Right forelimb (tissue), 1 donor: ENCODE measurements at places on chromosomes 4 and X.

- DNase-seq: no peak
Measured at GRCh38 chr4:141275834-141276233, 55.1 kb downstream of the ZNF330 start.

DNA sequence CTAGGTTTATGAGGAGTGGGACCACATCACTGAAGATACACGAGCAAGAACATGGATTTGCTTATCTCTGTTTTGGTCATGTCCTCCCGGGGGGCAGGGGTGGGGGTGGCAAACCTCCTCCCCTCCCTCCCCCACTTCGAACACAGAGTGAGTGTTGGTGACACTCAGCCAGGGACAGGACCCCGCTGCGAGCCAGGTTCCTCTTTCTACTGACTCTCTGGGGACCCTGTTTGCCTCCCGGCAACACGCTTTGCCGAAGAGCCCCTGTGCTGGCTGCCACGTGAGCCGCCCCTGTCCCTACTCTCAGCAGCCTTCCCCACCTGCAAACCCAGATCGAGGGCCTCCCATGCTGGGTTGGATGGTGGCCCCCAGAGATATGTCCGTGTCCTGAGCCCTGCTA, 34.7 kb downstream of the P2RY8 start:
- no peak for DNase-seq

- DNase-seq: no peak
Measured at GRCh38 chrX:137052643-137053235, 18.9 kb upstream of the GPR101 start.

DNA sequence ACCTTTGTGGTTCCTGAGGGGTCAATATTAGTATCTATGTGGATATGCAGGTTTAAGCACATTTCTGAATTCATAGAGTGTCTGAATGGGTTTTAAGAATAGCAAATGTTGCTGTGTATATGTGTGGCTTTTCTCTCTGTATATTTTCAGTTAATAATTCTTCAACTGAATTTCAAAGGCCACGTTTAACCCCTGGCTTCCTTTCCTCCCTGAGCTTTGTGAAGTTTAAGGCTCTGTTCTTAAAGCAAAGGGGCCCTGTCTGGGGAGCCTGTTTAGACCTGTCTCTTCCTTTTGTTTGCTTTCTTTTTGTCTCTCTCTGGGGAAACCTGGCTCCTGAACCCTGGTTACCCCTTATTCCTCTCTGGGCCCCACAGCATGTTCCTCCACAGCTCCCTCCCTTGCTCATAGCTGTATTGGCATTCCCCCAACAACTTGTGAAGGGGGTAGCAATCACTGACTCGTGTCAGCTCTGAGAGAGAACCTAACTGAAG, 139.1 kb downstream of the COL4A6 start:
- DNase-seq: no peak

GRCh38 chr4:52103319-52103718, 52.2 kb downstream of the SPATA18 start:
- no peak for DNase-seq

GRCh38 chrX:150159537-150159936, 203.6 kb upstream of the MAMLD1 start:
- DNase-seq: no peak

GRCh38 chr4:116024954-116025708, 911.7 kb upstream of the NDST4 start:
- no peak for DNase-seq

DNA sequence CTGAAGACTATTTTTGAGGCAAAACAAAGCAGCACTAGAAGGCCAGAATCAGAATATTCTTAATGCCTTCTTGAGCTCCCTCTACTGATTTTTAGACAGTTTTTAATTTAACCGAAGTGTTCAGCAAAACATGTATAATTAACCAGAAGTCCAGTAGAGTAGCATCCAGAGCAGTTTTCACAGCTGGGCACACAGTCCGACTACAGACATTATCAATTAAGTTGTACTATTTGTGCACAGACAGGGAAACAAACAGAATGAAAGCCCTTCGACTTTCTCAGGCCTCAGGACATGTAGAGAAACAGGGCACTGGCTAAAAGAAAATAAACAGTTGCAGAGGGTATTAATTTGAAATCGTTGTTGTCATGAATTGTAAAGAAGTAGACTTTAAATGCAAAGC, 11.9 kb downstream of the FSTL5 start:
- DNase-seq: no peak

DNA sequence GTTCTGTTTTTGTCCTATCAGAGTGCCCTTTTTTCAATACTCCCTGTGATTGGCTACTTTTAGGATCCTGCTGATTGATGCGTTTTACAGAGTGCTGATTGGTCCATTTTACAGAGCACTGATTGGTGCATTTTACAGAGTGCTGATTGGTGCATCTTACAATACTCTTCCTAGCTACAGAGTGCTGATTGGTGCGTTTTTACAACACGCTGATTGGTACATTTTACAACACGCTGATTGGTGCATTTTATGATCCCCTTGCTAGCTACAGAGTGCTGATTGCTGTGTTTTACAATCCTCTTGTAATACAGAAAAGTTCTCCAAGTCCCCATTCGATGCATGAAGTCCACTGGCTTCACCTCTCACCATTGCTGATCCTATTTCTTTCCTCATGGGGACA, 176.8 kb downstream of the GC start:
- DNase-seq: no peak

- DNase-seq: no peak
Measured at GRCh38 chrX:8861908-8862307, 60.7 kb upstream of the FAM9A start.

GRCh38 chrX:54825716-54826438, 18.3 kb downstream of the MAGED2 start:
- DNase-seq: no peak

GRCh38 chr4:167234316-167234881, at the start of gene SPOCK3:
Gene SPOCK3, minus strand, starts transcription at chr4:167234494.
- peak; percentile 74 for DNase-seq

- no peak for DNase-seq
Measured at GRCh38 chrX:154596290-154596929, 11.5 kb downstream of the CTAG1A start.

DNA sequence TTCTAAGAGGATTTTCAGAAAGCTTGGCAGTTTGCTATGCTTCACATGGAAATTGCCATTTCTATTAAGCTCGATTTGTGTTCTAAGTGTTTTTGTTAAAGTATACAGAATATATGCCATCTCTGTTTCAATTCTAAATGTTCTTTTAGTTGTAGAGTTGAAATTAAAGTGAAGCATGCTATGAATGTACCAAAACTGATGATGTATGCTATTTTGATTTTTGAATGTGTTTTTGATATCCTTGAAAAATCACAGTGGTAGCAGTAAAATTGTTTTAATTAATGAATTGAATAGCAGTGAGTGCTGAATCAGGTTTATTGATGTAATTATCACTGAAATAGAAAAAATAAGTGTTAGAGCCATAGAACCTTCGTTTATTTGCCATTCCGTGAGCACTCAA, 110.9 kb downstream of the TENM3 start:
- no peak for DNase-seq

GRCh38 chr4:112898357-112899141, 150.9 kb upstream of the ANK2 start:
- DNase-seq: no peak

DNA sequence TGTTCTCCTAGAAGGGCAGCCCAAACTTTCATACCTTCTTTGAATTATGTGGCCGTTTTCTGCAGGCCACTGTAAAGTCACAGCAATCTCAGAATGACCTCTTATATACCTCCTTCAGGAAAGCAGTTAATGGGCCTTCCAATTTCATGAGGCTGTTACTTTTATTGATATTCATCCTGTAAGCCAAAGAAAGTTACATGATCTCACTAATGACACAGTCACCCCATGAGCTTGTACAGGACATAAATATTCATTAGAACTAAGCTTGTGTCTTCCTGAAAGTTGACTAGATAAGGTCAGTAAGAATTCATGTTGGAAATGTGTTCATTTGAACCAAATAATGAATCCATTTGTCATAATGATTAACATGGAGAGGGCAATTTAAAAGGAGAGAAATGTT, 283.1 kb upstream of the NWD2 start:
- no peak for DNase-seq

DNA sequence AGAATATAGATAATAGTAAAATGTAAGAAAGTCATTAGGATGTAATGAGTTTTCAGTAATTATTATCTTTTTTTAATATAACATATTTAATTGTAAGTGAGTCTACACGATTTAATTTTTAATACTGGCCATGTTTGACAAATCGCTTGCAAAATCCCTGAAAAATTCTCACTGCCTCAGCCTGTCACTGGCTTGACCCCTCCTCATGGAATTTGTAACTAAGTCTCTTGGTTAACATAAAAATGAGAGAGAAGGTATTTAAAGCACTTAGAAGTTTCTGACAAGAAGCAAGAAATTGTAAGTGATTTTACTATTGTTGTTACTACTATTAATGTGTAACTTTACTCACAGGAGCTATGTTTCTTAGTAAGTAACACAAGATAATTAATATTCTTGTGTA, 237.9 kb upstream of the GK2 start:
- no peak for DNase-seq

GRCh38 chrX:1528884-1529203, 8.1 kb downstream of the P2RY8 start:
- DNase-seq: no peak

- DNase-seq: no peak
Measured at GRCh38 chrX:48892896-48893295, 4.7 kb downstream of the TIMM17B start.

DNA sequence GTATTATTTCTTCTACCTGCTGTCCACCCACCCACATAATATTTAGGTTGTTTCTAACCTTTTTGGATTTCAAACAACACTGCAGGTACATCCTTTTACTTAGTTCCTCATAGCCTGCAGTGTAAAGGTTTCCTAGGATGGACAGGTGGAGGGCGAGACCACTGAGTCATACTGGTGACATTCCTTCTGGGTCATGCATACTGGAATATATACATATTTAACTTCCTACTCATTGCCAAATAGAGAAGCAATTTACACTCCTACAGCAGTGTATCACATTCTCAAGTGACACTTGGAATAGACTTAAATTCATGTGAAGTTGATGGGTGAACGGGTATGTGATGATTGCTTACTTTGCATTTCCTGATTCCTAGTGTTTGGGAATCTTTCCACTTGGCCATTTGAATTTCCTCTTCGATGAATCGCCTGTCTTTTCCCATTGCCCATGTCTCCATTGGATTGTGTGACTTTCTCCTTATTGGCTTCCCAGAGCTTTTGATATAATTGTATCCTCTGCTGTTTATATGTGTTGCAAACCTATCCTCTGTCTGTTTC, 8.2 kb upstream of the PPP2R2C start:
- no peak for DNase-seq

DNA sequence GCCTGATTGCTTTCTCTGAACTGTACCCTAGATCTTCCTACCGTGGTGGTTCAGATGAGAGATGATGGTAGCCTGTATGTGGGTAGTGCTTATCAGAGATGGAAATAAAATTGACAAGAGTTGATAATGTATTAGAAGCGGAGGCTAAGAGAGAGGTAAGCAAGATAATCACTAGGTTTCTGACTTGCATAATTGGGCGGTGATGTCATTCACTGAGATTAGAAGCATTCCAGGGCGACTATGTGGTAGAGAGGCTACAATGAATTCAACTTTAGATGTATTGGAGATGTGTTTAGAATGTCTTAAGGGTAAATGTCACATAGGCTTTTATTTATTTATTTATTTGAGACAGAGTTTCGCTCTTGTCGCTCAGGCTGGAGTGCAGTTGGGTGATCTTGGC, 415 bp upstream of the TENM3 start:
- no peak for DNase-seq

GRCh38 chr4:159705334-159705733, 602.5 kb downstream of the RAPGEF2 start:
- no peak for DNase-seq

GRCh38 chrX:136457303-136457917, 30.3 kb upstream of the BRS3 start:
- no peak for DNase-seq

DNA sequence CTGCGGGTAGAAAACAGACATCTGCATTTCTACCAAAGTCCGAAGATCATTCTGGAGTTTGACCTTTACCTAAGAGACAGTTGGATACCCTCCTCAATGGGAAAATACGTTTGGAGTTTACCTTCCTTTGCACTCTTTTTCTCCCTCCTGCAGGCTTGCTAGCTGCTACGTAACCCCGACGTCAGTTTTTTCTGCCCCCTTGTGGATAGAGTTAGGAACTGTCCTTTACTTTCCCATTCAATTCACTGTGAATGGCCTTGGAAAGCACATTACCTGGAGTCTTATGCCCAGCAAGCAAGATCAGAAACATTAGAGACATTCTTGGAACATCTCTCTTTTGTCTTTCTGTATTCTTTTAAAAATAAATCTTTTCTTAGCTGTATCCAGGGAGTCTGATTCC, 250.7 kb downstream of the NAP1L3 start:
- DNase-seq: no peak

- DNase-seq: no peak
Measured at GRCh38 chr4:134773497-134774000, 572.0 kb upstream of the PABPC4L start.

GRCh38 chrX:123447506-123447905, 263.4 kb downstream of the GRIA3 start:
- DNase-seq: no peak

- DNase-seq: no peak
Measured at GRCh38 chr4:106809076-106809475, 227.0 kb downstream of the DKK2 start.

DNA sequence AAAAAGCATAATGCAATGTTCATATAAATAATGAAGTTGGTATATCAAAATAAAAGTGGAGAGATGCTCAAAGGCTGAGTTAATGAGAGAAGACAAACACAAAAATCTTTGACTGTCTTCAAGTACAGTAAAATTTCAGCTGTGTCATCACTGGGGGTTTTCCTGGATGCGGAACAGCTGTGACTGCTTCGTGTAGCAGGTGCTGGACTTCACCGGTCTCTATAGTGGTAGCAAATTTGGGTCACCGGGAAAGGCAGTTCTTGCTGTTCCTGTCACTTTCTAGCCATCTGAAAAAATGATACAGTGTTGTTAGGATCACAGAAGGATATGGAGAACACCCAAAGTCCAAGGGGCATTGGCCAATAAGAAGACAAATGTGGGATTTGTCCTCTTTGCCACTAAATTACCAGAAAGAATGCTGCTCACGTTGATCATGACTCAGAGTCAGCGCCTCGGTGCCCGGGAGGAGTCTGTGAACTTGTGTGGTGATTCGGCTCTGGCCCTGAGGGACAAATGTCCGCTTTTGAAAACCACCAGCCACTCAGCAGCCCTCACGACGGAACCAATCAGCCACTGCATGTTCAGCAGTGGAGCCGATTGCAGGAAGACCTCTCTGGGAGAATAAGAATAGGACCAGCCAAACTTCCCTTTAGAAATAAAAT, 230.1 kb upstream of the FAT1 start:
- no peak for DNase-seq

GRCh38 chr4:74658116-74658515, 136.2 kb downstream of the BTC start:
- no peak for DNase-seq
